ENCODE measurements at places on chromosomes 1 and 21.
A peak's percentile ranks its signal among the peaks of the same experiment; 100 is the strongest.

DNA sequence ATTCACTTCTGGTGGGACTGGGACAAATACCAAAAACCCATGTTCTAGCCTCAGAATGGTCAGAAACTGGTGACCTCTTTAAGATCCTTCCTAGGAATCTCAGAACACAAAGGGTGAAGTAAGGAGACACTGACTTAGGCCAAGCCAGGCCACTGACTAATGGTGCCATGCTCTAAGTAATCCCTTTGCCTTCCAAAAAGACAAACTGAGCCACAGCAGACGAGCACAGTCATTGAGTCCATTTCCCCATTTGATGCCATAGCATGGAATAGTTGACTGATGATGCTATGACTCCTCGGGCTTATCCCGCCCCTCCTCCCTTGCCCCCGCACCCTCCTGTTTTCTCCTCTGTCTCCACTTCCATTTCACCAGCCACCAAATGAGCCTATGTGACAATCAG is 145.8 kb upstream of the ZNF648 start:
- DNase-seq: no peak

GRCh38 chr1:94014635-94015488 is 105.6 kb upstream of the GCLM start:
- no peak for DNase-seq

DNA sequence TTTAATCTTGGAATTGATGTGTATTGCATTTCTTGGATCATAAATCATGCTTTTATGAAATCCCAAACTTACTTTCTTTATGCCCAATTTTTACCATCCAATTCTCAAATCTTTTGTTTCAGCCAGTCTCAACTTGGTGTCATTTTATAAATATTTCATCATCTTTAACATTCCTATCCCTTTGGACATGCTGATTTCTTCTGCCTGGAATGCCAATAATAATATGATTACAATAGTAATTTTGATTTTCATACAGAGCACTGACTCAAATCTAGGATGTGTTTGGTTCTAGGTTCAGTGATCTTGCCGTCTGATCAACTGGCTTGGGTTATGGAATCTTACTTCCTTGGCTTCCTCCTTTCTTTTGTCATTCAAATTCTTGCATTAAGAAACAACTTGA is 12.8 kb downstream of the RRP15 start:
- DNase-seq: no peak

- no peak for DNase-seq
Observed at GRCh38 chr1:215583185-215583749, 16.2 kb downstream of the KCTD3 start.

GRCh38 chr1:116323491-116323890 is 49.6 kb upstream of the ATP1A1 start:
- no peak for DNase-seq

DNA sequence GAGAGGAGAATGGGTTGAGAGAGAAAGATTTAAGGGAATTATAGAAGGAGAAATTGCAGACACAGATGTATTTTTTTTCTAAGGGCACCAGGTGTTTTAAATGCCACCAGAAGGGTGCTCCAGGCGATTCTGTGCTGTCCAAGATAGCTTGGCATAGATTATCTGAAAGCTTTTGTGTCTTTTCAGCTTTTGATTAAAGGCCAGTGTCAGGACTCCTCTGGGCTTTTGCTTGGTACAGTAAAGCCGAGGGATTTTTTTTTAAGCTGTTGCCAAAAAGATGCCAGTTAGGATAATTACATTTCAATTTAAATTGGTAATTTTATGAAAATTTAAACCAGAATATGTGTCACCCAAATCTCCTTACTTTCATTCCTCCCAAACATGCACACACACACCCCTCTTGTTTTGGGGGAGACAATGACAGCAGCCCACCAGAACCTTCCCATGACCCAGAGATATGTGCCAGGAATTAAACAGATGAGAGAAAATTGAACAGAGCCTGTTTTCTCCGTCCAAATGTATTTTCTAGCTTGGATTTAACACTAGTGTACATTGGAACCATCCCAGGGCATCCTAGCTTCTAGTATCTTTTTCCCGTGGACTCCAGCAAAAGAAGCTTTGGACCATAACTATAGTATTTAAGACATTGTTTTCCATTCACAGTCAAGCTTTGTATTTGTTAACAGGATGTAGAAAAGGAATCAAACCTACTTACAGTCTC is 670.7 kb upstream of the CXADR start:
- peak; percentile 27 for DNase-seq

GRCh38 chr1:226659641-226660040 is 79.4 kb downstream of the ITPKB start:
- no peak for DNase-seq

- DNase-seq: no peak
Observed at GRCh38 chr1:73343947-73344346, 854.0 kb downstream of the LRRIQ3 start.

DNA sequence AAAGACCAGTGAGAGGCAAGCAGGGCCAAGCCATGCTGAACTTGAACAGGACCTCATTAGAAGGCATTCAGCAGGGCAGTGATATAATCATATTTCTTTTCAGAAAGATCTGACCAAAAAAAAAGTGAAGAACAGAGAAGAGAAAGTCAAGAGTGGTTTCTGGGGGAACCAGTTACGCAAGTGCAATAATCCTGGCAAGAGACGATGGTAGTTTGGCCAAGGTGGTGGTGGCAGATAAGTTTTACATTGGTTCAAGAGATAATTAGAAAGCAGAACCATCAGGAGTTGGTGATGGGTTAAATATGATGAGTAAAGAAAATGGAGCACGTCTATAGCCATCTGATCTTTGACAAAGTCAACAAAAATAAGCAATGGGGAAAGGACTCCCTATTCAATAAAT is 54.3 kb downstream of the ZSWIM5 start:
- no peak for DNase-seq

DNA sequence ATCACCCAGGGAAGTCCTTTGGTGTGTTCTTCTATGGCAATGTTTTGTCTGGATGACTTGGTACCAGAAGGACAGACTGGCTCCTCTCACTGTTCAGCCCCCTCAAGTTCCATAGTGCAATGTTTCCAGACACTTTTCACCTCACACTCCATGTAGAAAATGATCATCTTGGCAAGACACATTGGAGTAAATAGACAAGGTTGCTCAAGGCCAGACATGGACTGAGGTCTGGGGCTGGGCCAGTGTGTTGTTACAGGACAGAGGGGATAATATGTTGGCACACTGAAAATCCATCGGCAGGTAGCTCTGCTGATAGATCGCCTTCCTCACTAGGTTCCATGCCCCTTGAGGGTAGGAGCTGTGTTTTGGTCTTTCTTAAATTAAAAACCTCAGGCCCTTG is 51.5 kb downstream of the C1orf21 start:
- no peak for DNase-seq

DNA sequence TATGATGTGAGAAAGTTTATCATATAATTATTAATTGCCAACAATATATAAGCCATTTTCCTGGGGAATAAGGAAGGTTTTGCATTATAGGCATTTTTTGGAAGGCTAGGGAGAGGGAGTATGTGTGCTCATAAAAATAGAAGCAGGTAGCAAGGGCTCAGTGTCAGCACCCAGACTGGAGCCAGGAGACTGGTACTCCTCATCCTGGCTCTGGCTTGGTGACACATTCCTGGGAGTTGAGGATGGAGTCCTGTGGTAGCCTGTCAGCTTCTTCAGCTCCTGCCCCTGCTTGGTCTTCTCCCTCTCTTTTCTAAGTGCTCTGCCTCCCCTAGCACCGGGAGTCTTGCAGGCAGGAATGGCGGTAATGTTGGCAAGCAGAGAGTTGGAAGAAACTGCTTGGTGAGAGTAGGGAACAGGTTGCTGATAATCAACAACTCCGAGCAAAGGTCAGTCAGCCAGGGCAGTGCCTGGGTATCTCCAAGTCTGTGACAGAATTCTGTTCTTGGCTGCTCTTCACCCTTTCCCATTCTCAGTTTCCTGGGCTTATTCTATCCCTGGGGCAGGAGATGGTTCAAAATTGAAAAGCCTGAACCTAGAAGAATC is 23.0 kb downstream of the GIPC2 start:
- no peak for DNase-seq

DNA sequence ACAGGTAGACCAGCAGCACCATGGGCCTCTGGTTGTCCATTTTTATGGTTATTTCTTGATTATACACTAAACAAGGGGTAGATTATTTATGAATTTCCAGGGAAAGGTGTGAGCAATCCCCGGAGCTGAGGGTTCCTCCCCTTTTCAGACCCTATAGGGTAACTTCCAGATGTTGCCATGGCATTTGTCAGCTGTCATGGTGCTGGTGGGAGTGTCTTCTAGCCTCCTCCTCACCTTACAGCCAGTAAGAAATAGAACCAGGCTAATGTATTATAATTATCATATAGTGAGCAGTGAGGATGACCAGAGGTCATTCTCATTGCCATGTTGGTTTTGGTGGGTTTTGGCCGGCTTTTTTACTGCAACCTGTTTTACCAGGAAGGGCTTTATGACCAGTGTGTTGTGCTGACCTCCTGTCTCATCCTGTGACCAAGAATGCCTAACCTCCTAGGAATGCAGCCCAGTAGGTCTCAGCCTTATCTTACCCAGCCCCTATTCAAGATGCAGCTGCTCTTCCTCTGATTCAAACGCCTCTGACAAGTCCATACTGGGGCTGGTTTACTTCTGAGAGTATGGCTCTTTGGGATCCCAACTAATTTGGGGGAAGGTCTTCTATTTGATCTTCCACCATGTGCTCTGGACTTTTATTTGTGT is 13.5 kb upstream of the TINAGL1 start:
- DNase-seq: no peak

GRCh38 chr21:36615274-36615964 is 83.5 kb upstream of the SIM2 start:
- DNase-seq: no peak

GRCh38 chr1:207073906-207074820 is 14.5 kb upstream of the C4BPB start:
- DNase-seq: no peak

- no peak for DNase-seq
Observed at GRCh38 chr21:14614287-14614686, 68.2 kb upstream of the SAMSN1 start.

DNA sequence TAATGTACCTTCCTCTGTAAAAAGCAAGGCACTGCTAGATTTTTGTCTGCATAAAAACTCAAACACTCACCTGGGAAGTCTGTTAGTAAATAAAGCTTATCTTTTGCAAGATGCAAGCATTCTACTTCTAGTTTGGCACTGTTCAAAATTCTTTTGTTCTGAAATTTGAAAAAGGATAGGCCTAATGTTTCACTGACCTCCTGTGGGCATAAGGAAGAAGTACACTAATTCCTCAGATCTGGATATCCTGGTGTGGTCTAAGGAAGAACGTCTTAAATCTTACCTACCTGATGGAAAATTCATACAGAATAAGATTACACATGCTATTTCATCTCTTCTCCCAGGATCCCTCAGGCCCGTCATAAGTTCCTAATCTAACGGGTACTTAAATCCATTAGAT is 93.5 kb upstream of the CAMK1G start:
- peak; percentile 7 for DNase-seq

- DNase-seq: no peak
Observed at GRCh38 chr1:221727146-221728036, 14.5 kb downstream of the DUSP10 start.

- DNase-seq: no peak
Observed at GRCh38 chr1:4002061-4002521, 102.0 kb upstream of the C1orf174 start.

DNA sequence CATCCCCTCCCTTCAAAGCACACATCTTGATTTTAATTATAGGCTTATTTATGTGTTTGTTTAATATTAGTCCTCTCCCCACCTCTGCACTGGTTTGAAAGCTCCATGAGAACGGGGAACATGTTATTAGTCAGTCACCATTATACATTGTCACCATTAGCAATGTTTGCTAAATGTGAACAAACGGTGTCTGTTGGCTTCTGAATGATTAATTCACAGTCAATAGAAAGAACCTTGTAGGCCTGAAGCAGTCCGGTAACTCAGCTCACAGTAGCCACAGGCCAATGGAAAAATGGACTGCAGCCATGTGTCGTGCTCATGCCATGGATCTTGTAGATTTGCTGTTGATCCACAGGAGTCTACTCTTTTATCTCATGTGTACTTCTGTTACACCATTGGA is 49.7 kb upstream of the NHLH2 start:
- no peak for DNase-seq

DNA sequence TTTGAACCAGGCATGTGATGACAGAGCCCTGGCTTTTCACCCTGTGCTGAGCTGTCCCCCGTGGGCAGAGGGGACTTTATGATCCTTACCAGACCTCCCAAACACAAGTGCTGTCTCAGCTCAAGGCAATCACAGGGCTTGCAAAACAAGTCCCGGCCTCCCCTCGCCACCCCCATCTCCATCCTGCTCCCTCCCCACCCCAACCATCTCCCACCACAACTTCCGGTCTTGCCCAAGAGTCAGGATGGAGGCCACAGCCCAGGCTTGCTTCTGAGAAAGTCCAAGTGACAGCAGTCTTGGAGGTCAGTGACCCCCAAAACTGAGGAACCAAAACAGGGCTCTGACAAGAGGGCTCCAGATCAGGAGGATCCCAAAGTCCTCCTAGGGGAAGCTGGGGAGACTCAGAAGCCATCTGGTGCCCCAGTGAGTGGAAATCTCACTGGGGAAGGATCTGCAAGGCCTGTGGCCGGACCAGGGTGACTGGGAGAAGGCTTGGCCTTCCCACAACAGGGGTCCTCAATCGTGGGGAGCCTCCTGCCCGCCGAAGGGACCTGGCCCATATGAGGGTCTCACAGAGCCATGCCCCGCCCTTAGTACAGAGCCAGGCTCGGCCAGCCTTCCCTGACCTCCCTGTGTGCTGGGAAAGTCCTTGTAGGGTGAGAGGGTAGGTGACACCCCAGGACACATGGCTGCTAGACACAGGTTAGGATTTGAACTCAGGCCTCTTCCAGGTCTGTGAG is 4.5 kb upstream of the SDC3 start:
- peak; percentile 44 for DNase-seq

- no peak for DNase-seq
Observed at GRCh38 chr1:20416706-20417105, 69.3 kb downstream of the CAMK2N1 start.

DNA sequence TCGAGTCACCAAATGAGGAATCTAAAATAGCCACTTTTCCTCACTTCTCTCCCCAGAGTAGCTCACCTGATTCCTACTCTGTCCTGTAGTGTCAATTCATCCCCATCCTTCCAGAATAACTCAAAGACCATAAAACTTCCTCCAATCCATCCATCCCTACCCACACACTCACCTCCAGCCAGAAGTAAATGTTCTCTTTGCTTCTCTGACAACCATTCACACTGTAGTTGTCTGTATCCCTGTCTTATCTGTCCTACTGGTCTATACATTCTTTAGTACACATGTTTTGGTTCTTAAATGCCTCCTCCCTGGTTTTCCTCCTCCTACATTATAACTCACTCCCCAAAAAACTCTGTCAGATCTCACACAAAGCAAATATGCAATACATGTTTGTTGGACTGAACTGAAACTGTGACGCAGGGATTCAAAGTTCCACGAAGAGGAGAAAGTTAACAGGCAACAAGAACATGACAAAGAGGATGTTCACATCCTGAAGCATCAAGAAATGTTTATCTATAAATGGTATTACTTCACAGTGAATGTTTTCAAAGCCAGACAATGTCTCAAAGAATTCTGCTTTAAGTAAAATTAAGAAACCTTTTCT is 11.0 kb downstream of the TP53BP2 start:
- DNase-seq: no peak

DNA sequence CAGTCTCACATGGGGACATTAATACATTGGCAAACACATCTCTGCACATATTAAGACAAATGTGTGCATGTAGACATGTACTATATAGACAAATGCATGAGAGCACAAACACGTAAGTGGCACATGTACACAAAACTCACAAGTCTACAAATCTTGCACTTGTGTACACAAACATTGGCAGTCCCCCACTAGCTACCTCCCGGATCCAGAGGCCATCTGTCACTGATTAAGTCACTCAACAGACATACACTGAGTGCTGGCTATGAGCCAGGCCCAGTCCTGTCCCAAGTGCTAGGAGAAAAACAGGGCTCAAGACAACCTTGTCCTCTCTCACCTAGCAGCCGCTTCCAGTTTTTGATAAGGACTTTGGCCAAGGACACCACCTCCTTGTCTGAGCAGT is 7.0 kb downstream of the TCEA3 start:
- peak; percentile 63 for DNase-seq

Data from muscle of back (tissue), 13 donors.